ENCODE measurements at places on chromosomes 3 and 15.

DNA sequence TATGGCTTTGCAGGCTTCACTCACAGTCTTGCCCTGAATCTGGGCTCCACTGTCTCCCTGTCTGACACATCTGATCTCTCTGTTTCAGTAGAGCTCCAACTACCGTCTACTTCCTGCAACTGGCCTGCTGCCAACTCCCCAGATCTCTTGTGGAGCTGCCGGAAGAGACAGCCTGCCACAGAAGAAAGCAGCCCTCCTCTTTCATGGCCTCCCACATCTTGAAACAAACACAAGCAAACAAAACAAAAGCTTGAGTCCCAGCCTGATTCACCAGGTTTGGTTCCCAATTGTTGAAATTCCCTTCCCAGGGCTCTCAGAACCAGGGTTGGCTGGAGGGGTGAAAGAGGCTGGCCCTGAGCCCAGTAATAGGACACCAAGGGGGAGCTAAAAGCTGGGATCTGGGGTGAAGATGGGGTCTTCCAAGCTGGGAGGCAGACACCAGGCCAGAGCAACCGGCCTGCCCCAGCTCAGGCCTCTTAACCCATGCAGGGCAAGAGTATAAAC lies 55.3 kb upstream of the CA12 start:
- DNase-seq, result peak; percentile 36

GRCh38 chr15:62672268-62672667 lies 370.3 kb upstream of the TPM1 start:
- DNase-seq, result no peak

DNA sequence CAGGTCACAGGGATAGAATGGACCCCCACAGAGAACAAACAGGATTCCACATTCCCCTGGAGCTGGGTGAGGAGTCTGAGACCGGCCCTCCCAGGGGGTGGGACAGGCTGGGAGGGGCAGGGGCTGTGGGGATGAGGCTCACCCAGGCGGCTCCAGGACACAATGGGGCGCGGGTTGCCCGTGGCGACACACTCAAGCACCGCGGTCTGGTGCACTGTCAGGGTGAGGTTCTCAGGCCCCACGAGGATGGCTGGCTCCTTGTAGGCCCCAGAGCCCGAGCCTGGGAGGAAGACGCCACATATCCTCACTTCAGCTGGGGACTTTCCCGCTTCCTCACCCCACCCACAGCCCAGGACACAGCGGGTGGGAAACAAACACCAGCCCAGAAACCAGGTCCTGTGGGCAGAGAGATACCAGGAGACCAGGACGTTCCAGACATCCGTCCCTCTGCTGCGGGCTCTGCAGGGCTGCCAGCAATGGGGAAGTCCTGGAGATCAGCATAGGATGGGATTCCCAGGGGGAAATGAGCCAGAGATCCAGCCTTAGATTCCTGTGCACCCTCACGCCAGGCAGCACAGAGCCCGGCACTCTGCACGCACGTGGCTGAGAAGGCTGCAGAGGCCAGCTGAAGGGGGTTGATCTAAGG lies 30.2 kb downstream of the RNU5B-1 start:
- no peak for DNase-seq

DNA sequence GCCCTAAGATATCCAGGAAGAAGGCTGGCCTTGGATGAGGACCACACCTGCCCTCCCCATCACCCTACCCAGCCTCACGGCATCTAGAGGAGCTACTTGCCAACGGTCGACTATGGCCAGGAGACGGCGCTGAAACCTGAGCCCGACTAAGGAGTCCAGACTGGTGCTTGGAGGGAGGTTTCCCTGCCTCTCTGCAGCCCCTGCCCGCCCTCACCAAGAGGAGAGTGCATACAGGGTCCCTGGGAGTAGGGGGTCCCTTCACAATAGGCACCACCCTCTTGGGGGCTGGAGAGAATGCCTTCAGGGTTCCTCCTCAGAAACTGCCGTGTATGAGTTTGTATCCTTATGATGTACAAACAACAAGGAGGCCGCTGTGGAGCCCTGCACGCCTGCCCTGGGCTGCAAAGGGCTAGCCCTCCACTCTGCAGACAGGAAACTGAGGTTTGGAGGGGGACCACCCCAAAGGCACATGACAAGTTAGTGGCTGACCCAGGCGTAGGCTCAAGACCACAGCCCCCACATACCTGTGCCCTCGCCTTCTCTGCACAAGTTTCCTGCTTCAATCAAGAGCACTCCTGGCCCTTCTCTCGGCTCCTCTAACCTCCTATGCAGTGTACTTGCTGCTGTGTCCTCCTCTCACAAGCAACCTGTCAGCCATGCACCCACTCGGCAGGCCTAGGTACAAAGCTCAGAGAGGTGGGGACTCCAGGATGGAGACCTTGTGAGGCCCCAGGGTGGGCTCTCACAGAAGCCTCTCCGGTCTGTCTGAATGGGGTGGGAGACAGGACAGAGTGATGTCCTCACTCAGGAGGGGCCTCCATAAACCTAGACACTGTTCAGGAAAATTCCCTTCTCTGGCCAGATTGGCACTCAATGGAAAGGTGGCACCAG lies 7.4 kb downstream of the KLF15 start:
- DNase-seq, result no peak

- no peak for DNase-seq
These were observed 170.7 kb downstream of the TIGIT start for GRCh38 chr3:114464548-114464947.

GRCh38 chr3:128123156-128123537 lies 465 bp downstream of the RUVBL1 start:
- DNase-seq, result no peak

DNA sequence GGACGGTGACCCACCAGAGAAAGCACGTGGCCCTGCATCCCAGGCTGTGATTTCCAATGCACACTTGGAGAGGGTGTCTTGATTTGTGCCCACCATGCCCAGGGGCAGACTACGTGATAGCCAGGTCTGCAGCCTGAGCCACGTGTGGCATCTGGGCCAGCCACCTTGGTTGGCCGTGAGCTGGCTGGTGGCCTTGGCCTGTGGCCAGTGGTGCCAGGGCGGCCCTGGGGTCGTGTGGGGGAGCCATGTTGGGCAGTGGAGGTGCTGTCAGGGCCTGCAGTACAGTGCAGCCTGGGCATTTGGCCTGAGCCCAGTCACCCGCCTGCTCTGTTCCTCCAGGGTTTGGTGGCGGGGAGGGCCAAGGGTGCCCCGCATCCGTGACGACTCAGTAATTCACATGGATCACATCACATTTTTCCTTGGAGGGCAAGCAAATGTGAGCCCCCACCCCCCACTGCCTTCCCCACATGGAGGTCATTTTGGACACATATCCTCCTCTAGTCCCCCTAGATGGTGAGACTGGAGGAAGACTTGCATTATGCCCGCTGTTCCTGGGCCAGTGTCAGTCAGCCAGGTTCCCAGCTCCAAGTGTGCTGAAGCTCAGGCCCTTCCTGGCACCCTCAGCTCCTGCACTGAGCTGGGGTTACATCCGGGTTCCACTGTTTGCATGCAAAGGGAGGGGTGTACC lies 201.4 kb downstream of the UBE3A start:
- DNase-seq, result no peak

GRCh38 chr15:43294091-43294706 lies 27.5 kb upstream of the TGM5 start:
- no peak for DNase-seq

GRCh38 chr3:30667280-30667651 lies 60.9 kb downstream of the TGFBR2 start:
- no peak for DNase-seq

- no peak for DNase-seq
These were observed 165.0 kb downstream of the XXYLT1 start for GRCh38 chr3:195105841-195106417.

DNA sequence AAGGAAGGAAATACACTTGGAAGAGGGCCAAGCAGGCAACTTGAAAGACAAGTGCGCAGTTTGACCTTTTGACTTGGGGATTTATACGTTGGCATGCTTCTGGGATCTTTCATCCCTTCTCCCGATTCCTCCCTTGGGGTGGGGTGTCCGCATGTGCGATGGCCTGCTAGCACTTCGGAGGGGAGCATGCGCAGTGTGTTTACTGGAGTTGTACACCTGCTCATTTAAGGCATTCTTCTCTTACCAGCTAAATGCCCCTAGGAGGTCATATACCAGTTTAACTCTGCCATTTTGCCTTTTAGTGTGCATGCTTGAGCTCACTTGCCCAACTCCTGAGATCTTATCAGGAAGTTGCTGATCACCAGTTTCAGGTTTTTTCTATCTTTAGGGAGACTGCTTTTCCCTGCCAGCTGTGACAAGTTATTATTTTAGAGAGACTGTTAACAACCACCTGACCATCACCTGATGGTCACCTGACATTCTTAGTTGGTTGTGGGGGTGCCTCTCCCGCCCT lies 63.5 kb downstream of the BFSP2 start:
- DNase-seq, result no peak

- DNase-seq, result no peak
These were observed 67.5 kb downstream of the TIPARP start for GRCh38 chr3:156741935-156742334.
